Suprapubic skin (tissue), 4 donors: ENCODE measurements at places on chromosomes 1 and 21. TPM values are rescaled to one million over a fixed set of nuclear protein-coding genes. Genes with fewer than 3 reads are reported as not detected.

DNA sequence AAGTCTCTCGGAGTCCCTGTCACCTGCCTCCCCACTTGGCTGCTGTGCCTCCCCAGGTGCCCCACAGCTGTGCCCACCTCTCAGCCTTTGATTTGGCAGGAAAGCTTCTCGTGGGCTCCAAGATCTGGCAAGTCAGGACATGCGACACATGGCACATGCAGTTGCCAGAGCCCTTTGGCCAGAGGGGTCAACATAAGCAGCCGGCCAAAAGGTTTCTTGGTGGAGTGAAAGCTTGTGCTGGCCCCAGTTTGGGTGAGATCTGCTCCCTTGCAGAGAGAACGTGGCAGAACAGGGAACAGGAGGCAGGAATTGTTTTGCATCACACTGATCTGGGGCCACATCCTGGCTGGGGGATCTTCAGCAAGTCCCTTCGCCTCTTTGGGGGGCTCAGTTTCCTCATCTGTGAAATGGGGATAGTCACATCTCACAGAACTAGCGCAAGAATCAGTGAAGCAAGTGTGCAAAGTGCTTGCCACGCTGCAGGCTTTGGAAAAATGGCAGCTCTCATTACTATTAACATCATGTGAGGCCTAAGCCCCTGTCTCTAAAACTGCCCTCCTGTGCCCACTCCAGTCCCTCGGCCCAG lies 232.6 kb downstream of the TRABD2B start:
- no peak for DNase-seq
- H3K4me1 ChIP-seq, result peaks cover 7% of the 10 kb centered on the region
- H3K36me3 ChIP-seq, result no peaks in the 10 kb centered on the region
- no peaks in the 10 kb centered on the region for H3K27me3 ChIP-seq
- no peak overlapping the region for H3K4me3 ChIP-seq
- no peak overlapping the region for H3K27ac ChIP-seq

The KIAA0040 gene
- 20.2 TPM for total RNA-seq

- peaks cover 15% of the 10 kb centered on the region for H3K27me3 ChIP-seq
- no peak overlapping the region for H3K4me3 ChIP-seq
- H3K27ac ChIP-seq, result peak overlapping the region; percentile 62
- H3K36me3 ChIP-seq, result no peaks in the 10 kb centered on the region
- DNase-seq, result no peak
Observed at GRCh38 chr21:41707231-41707959, 59.5 kb downstream of the RIPK4 start.

DNA sequence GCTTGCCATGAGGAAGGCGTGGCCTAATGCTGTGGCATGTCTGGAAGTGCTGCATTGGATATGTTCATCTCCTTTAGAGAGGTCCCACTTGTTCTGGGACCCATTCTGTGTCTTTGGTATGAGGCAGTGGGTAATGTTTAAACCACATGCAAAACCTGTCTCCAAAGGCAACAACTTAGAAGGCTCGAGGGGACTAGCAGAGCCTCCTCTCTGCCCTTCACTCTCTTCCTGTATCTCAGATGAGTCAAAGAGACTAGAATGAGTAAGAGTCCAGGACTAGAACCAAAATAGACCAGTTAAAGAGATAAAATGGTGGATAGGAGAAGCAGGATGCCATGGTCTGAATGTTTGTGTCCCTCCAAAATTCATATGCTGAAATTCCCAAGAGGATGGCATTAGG lies 220.8 kb upstream of the KIAA0040 start:
- peaks cover 3% of the 10 kb centered on the region for H3K27me3 ChIP-seq
- DNase-seq, result no peak
- H3K27ac ChIP-seq, result no peak overlapping the region
- no peak overlapping the region for H3K4me3 ChIP-seq

The CRYAA gene
- total RNA-seq, result not detected

DNA sequence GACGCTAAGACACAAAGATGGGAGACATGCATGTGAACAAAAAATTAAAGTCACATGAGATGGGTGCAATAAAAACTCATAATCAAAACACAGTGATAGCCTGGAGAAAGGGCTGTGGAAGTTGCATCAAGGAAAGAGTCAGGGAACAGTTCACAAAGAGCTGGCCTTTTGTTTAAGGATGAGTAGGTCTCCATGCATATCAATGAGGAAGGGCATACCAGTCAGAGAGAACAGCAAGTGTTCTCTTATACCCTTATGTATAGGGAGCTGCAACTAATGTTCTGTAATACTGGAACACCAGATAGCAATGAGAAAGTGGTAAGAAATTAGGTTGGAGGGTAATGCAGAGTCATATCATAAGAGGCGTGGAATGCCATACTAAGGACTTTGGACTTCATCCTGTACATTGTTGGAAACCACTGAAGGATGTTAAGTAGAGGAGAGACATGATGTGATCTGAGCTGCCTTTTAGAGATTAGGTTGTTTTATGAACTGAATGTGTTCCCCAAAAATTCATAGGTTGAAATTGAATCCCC lies 46.7 kb upstream of the SAMD13 start:
- no peak for DNase-seq
- H3K4me3 ChIP-seq, result no peak overlapping the region
- peaks cover 10% of the 10 kb centered on the region for H3K4me1 ChIP-seq

GRCh38 chr21:17527711-17528110 lies 14.9 kb downstream of the CXADR start:
- no peaks in the 10 kb centered on the region for H3K36me3 ChIP-seq
- H3K4me1 ChIP-seq, result peaks cover 26% of the 10 kb centered on the region
- H3K27ac ChIP-seq, result no peak overlapping the region
- H3K4me3 ChIP-seq, result no peak overlapping the region

GRCh38 chr1:43414634-43415223 lies 25.0 kb downstream of the SZT2 start:
- H3K27me3 ChIP-seq, result no peaks in the 10 kb centered on the region
- no peak for DNase-seq
- H3K36me3 ChIP-seq, result peaks cover 57% of the 10 kb centered on the region
- no peaks in the 10 kb centered on the region for H3K4me1 ChIP-seq
- H3K27ac ChIP-seq, result no peak overlapping the region
- H3K4me3 ChIP-seq, result no peak overlapping the region

The FAM177B gene
- total RNA-seq, result not detected

DNA sequence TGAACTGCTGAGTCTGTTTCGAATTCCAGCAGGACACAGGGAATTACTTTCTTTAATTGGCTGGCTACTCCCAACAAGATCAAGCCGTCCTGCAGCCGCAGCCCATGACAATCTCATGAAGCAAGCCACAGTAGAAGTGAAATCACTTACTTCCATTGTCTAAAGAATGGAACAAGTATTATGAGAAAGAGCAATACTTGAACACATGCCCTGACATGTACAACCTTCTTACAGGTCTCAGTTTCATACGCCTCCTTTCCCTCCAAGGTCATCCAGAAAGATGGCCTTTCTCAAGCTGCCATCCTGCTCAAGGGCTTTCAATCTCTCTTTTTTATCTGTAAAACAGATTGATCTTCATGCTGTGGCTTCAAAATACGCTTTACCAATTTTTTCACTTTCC lies 85.1 kb downstream of the PCSK9 start:
- no peaks in the 10 kb centered on the region for H3K4me1 ChIP-seq
- no peak overlapping the region for H3K4me3 ChIP-seq
